ENCODE measurements at places on chromosomes 5 and 9.

- no peak for DNase-seq
These were observed 132.6 kb upstream of the ITGA1 start for GRCh38 chr5:52655163-52655562.

DNA sequence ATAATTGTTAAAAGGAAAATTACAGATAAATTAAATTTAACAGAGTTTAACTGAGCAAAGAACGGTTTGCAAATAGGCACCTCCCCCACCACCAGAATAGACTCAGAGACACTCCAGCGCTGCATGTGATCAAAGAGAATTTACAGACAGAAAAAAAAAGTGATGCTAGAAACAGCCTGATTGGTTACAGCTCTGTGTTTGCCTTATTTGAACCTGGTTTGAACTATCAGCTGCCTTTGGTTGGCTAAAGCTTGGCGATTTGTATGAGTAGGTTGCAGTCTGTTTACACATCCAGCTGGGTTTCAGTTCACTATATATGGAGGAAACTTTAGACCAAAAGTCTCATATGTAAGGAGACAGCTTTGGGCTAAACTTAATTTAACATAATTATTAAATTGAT is 249.1 kb downstream of the ENC1 start:
- DNase-seq: no peak

- DNase-seq: no peak
These were observed at the start of gene SLIT3 for GRCh38 chr5:169300468-169301385. SLIT3 (minus strand) TSS chr5:169301139; CDS start chr5:169300709, 430 bp downstream.

DNA sequence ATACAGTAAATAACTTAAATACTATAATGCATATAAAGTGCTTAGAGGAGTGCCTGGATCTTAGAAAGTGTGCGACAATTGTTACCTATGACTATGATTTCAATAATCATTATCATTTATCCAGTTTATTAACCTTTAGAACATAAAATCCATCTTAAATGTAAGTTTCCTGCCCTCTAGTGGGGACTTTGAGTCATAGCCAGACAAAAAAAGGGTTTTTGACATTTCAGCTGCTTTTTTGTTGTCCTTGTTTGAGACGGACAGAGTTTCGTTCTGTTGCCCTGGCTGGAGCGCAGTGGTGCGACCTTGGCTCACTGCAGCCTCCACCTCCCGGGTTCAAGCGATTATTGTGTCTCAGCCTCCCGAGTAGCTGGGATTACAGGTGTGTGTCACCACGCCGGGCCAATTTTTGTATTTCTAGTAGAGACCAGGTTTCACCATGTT is 9.7 kb upstream of the C9orf152 start:
- no peak for DNase-seq

- DNase-seq: no peak
These were observed 112.9 kb downstream of the MTX3 start for GRCh38 chr5:79878136-79878679.
